ENCODE measurements at places on chromosomes 3 and 15. TPM values are rescaled to one million over a fixed set of nuclear protein-coding genes. Genes with fewer than 3 reads are reported as not detected.

DNA sequence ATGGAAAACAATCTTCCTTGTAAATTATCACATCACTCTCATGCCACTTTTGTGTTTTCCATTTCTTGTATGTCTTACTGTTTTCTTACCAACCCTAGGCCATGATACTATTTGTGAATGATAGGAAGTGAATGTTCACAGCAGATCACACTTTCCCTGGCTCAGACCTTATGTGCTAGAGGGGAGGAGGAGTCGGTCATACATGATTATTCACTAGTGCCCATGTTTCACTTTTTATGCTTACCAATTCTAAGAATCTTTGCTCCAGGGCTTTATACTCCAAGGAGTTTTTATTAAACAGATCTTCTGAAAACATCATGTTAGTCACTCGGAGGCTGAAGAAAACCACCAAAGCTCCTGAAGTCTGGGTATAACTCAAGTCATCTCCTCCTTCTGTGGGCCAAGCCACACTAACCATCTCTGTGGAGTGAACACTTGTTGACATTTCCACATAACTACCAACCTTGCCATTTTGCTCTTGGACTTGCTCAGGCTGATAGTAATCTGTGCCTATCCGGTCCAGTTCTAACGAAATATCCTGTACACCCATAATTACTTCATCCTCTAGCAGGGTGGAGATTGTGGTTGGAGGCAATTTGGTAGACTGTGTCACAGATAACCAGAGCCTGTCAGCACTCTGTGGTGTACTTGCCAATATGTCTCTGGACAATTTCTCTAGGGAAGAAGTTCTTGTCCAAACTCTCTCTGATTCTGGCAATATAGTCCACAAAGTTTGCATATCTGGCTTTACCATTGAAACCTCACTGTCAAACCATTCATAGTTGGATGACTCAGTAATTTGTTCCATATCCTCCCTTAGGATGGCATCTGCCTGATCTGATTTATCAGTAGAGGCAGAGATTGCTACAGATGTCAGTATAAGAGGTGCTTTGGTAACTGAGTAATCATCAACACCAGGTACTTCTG lies 76.8 kb downstream of the IMPG2 start:
- H3K27ac ChIP-seq = no peak overlapping the region
- no peak overlapping the region for H3K4me3 ChIP-seq
- H3K4me1 ChIP-seq = no peaks in the 10 kb centered on the region
- DNase-seq = no peak
- no peaks in the 10 kb centered on the region for H3K27me3 ChIP-seq

GRCh38 chr15:44300572-44300971 lies 12.1 kb downstream of the GOLM2 start:
- no peaks in the 10 kb centered on the region for H3K27me3 ChIP-seq
- H3K4me1 ChIP-seq = peaks cover 8% of the 10 kb centered on the region
- DNase-seq = no peak
- no peak overlapping the region for H3K27ac ChIP-seq
- no peaks in the 10 kb centered on the region for H3K36me3 ChIP-seq

HRG gene
- total RNA-seq = not detected

ADAMTS9 gene
- total RNA-seq = 27.5 TPM

All from endodermal cell (in vitro differentiated cells).